ENCODE measurements at places on chromosomes 13 and 19. TPM values are rescaled to one million over a fixed set of nuclear protein-coding genes. Genes with fewer than 3 reads are reported as not detected.

GRCh38 chr13:110869231-110869804 is 45.6 kb downstream of the ANKRD10 start:
- DNase-seq: no peak

The IZUMO1 gene
- 0.26 TPM for total RNA-seq

The PRKCG gene
- total RNA-seq: not detected

GRCh38 chr13:98672947-98673613 is 79.4 kb downstream of the SLC15A1 start:
- peak; percentile 61 for DNase-seq
